ENCODE measurements at places on chromosomes 2 and 18.

- DNase-seq: no peak
Measured at GRCh38 chr2:242034996-242035814, 165.7 kb downstream of the RTP5 start.

DNA sequence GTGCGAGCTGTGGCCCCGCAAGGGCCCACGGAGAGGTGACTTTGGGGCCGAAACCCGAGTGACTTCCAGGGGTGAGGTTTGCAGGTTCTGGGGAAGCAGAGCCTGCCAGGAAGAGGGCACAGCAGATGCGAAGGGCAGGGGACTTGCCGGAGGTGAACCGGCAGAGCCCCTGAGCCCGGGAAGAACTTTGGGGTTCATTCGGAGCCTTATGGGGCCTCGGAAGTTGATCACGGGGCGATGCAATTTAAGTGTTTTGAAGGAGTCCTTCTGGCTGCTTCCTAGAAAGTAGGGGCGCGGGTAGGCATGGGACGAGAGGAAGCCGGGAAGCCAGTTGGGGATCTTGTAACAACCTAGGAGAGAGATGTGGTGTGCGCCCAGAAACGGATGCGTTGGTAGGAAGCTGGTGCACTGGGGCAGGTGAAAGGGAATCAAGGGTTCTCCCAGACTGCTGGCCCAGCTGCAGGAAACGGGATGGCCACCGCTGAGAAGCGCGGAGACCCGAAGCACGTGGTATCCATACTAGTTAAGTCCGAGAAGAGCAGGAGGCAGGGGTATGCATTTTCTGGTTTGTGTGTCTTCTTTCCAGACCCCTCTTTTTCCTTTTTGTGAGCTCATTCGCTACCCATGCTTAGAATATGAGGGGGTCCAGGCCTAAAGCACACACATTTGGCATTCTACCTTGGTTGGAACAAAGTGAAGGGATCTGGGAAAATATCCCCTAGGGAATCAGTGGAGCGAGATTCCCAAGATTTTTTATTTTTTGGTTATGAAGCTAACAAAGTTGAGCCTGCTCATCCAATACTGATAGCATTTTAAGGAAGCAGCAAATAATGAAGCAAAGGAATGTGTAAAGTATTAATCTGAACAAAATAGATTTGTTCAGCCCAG, 758 bp downstream of the SCLY start:
- DNase-seq: no peak

DNA sequence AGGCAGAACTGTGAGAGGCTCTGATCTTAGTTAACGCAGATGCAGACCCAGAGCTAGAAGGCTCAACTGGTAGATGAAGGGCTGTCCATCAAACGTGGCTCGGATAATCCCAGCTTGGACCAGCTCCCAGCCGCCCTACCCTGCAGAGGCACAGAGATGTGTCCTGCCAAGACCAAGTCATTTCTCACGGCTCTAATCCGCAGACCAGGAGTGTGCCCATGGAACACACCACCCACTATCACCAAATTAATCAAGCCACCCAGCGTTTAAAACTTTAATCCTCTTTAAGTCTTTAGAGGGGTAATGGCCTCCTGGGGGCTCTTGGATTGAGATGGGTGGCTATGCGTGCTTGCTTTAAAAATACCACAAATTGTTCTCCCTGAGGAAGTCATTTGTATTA, 17.5 kb downstream of the LYPD1 start:
- DNase-seq: no peak

DNA sequence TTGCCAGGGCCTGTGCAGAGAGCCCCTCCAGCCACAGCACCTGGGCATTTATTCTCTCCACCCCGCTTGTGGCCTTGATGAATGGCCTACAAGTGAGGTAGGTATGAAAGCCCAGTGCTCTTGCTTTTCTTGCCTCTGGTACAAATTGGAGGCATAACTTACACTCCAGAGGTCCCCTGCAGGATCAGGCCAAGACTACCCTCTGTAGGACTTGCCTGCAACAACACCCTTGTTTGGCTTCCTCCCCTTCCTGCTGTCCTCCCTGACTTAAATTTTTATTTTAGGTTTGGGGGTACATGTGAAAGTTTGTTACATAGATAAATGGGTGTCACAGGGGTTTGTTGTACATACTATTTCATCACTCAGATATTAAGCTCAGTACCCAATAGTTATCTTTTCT, 95.7 kb downstream of the CDC42EP3 start:
- DNase-seq: no peak

GRCh38 chr2:184920451-184920965, 322.2 kb downstream of the ZNF804A start:
- DNase-seq: no peak

DNA sequence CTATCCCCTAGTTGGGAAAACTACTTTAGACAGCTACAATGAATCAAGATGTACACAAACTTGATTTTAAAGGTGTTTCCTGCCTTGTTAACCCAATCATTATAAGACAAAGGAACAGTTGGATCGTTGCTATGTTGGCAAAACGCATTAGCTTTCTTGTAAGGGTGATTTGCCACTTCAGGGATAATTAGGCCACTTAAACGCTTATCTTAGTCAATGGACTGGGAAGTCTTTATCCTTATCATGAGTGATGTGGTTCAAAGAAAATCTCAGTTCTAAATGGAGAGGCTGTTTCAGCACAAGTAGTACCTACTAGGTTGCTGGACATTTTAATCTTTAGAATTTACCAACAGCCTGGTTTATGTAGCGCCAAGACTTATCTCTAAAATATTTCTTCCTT, 406.1 kb upstream of the MEX3C start:
- DNase-seq: no peak

- DNase-seq: no peak
Measured at GRCh38 chr2:172329774-172330671, 97.4 kb upstream of the ITGA6 start.

DNA sequence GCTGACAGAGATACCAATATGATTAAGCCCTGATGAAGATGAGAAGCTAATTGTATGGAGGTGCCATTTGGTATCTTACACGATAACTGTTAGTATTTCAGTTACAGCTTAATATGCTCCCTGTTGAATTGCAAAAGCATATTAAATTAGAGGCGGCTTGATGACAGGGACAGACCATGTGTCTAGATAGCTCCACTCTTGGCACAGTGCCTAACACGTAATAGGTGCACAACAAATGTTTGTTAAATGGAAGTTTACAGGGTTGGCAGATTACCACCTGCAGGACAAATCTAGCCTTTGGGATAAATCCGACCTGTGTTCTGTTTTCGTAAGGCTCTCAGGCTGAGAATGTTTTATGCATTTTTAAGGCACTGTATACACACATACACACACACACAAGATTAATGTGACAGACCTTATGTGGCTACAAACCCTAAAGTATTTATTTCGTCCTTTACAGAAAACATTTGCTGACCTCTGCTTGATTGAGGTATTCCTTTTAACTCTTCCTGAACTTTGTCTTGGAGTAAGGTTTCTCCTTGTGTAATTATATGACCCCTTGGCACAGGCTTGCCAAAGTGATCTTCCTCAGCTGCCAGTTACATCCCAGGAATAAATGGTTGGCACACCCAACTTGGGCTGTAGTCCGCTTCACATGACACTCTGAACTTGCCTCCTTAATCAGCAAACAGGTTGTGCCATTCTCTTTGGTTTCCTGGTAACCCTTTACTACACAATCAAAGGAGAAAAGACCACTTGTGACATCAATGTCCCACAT, 348.9 kb downstream of the HRH4 start:
- DNase-seq: no peak

DNA sequence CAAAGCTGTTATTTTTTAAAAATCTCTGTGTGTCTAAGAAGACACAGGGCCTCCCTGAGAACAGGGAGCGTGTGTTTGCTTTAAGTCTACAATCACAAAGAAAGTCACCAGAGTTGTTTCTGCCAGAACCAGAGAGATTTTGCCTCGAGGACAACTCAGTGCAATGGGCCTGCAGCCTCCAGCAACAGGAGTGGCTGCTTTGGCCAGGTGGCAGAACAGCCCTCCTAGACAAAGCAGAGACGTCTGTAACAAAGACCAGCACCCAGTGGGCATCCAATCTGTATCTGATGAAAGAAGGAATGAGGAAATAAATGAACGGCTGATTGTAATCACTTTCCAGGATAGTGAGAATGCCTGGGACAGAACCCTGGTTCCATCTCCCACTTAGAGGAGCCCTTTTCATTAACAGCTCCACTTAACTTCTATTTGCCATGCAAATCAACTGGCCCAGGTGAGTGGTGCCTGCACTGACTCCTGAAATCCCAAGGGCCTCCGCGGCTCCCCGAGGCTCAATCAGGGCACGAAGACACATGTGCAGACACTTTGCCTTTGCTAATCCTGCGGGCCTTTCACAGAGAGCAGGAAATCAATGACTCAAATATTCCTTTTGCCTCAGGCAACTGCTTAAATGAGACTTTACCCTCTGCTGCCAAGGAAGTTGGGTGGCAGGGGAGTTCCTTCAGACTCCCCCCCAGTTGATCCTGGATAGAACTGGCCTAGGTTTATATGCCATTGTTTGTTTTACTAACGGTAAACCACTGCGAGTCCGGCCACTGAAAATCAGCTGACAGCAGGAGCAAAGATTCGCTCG, 146.5 kb downstream of the CABLES1 start:
- no peak for DNase-seq

DNA sequence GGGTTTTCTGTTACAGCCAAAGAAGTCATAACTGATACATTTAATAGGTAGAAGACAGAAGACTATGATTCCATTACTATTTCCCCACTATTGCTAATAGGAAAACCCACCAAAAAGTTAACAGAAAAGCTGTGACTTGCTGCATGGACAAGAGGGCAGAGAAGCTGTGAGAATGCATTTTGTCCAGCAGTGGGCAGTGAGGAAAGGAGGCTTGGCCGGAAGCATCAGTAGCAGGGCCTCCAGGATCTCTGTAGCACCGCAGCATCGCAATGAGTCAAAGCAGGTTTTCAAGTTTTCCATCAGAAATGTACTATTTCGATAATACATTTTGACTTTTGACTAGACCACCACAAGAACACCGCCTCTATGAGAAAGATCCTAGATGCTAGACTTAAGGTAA, 24.9 kb downstream of the MYO5B start:
- DNase-seq: no peak

All from natural killer cell (primary cell).